T-helper 17 cell (primary cell): ENCODE measurements at places on chromosomes 3 and 15.

GRCh38 chr15:75531041-75531450 lies 48.1 kb downstream of the PTPN9 start:
- no peak for DNase-seq

GRCh38 chr3:10655105-10655504 lies 149.7 kb upstream of the ATP2B2 start:
- DNase-seq: no peak

DNA sequence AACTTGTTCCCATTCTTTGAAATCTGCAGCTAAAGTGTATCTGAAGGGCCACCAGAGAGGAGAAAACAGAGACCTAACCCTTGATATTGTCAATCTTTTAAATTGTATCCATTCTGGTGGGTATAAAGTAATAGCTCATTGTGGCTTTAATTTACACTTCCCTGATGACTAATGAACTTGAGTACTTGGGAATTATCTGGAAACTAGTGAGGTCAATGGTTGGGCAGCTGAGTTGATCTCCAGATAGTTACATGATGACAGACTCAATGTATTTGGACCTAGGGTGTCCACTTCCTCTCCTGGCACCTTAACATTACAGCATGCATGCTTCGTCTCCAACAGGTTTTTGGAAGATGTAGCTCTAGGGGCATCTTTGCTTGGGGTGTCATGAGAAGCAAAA lies 195.2 kb downstream of the PDCD6IP start:
- DNase-seq: no peak

GRCh38 chr15:28096411-28096669 lies 2.8 kb downstream of the OCA2 start:
- no peak for DNase-seq

GRCh38 chr3:104519468-104520227 lies 847.1 kb upstream of the ALCAM start:
- DNase-seq: no peak

DNA sequence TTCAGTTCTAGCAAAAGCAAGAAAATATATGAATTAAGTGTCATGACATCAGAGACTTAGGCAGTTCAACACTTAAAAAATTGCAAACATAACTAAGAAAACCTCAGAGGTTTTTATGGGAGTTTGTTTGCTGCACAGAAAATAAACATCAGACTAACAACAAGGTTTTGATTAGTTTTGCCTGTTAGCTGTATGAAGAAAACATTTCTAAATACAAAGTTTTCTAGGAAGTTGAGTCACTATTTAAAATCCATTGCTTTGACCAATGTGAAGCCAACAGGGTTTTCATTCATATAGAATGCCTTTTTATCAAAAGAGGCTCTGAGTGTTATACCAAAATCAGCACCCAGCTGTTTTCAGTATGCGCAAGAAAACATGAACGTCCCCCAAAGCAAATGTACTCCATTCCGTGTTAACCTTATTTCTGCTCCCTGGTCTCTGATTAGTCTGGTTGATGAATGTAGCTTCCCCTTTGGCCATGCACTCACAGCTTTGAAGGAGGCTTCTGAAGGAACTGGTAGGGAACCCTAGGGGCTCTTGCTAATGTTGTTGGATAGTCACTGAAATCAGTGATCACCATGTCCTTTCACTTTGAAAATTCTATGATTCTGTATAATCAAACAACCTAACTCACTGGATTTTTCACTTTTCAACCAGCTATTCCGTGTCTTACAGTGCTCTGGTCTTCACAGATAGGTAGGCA lies 89.6 kb upstream of the TSEN2 start:
- DNase-seq: no peak

- no peak for DNase-seq
Observed at GRCh38 chr3:108486338-108486737, 24.1 kb downstream of the MYH15 start.

GRCh38 chr3:119418641-119419040 lies 44.8 kb downstream of the TMEM39A start:
- no peak for DNase-seq

DNA sequence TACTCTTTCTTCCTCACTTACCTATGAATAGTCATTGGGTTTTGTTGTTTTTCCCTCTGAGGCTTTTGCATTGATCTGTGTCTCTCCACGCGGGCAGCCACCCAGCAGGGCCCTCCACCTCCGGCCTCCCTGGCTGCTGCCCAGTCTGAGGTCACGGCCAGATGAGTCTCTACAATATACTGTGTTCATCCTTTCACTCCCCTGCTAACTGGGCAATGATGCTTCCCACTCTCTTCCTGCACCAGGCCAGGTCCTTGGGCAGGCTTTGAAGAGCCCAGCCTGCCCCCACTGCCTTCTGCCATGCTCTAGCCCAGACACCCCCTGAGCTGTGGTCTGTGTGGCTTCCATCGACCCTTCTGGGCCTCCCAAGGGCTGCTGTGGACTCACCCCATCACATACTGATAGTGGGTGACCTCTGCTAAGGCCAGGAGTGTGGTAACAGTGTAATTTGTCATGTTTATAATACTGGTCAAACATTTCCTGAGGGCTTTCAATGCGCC lies 18.0 kb downstream of the PDIA5 start:
- no peak for DNase-seq

DNA sequence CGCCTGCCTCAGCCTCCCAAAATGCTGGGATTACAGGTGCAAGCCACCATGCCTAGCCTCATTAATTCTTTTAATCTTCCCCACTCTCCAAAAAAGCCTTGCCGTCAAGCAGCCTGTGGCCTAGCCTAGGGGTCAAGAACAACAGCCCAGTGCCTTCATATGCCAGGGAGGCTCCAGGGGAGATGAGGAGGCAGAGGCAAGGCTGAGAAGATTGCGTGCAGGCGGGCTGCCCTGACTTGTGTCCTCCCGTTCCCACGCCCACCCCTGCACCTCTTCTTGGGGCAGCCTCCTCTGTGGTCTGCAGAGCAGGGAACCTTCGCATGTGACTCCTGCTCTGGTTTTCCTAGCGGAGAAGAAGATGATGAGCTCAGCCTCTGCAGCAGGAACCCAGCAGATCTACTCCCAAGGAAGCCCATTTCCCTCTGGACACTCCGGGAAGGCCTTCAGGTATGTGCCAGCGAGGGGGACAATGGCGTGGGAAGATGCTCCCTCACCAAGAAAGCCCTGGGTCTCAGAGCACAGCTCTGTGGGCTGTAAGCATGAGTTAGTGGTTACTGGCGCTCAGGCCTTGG lies 118.5 kb upstream of the ABHD17C start:
- no peak for DNase-seq

DNA sequence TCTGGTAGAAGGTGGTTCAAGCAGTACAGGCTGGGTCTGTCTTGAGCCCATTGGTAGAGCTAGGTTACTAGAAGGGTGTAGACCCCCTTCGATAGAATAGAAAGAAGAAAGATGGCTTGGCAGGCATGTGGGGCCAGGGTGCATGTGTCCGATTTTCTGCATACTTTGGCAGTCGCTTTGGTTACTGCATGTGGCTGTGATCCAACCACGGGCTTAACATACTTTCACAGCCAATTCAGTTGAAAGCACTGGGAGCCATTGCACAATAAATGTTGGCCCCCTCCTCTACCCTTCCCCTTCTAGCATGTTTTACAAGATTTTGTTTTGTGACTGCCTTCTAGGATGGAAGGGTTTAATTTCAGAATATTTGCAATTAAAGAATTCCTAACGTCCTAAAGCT lies 7.2 kb downstream of the ARID3B start:
- no peak for DNase-seq

GRCh38 chr3:757711-758110 lies 335.1 kb upstream of the CNTN6 start:
- DNase-seq: no peak

GRCh38 chr3:184715943-184716621 lies 4.2 kb upstream of the MAGEF1 start:
- no peak for DNase-seq

- DNase-seq: no peak
Observed at GRCh38 chr3:17507480-17507879, 235.0 kb downstream of the TBC1D5 start.

- no peak for DNase-seq
Observed at GRCh38 chr3:122621112-122621511, 43.7 kb downstream of the PARP15 start.

DNA sequence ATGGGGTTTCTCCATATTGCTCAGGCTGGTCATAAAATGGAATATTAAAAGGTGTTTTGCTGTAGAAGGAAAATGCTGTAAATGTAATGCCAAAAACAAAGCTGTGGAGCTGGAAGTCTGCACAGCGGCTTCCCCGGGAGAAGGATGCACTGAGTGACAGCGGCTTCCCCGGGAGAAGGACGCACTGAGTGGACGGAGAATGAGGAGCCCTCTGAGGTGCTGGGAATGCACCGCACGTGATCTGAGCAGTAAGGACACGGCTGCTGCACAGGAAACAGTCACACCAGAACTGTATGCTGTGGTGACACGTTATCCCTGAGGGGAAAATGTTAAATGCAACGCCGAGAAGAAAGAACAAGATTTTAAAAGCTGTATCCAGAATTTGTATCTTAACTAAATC lies 24.6 kb downstream of the TNK2 start:
- no peak for DNase-seq

DNA sequence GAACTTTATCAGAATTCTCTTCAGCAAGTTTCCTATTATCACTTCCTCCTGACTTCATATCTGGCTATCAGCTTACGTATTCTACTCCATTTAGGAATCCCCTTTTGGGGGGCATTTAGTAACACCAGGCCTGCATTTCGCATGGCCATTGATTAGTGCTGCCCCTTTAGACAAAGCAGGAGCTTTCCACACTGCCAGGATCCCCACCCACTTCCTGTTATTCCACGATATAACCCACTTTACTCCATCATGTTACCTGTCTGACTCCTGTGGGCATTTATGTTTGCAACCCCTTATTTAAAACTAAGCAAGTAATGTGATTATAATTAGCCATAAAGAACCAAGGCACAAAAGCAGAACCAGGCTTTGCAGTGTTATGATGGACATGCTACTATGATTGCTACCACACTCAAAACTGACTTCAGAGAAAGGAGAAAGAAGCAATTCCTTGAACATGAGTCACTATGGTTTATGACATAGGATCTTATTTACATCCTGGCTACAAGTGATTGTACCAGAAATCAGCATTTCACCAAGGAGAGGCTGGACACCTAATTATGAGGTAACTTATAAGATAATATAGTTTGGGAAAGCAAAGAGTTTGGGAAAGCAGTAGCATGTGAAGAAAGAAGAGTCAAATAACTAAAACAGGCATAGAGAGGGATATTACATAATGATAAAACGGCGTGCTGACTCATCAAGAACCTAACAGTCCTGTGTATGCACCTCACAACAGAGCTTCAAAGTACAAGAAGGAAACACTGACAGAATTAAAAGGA lies 96.3 kb downstream of the IGSF11 start:
- no peak for DNase-seq

DNA sequence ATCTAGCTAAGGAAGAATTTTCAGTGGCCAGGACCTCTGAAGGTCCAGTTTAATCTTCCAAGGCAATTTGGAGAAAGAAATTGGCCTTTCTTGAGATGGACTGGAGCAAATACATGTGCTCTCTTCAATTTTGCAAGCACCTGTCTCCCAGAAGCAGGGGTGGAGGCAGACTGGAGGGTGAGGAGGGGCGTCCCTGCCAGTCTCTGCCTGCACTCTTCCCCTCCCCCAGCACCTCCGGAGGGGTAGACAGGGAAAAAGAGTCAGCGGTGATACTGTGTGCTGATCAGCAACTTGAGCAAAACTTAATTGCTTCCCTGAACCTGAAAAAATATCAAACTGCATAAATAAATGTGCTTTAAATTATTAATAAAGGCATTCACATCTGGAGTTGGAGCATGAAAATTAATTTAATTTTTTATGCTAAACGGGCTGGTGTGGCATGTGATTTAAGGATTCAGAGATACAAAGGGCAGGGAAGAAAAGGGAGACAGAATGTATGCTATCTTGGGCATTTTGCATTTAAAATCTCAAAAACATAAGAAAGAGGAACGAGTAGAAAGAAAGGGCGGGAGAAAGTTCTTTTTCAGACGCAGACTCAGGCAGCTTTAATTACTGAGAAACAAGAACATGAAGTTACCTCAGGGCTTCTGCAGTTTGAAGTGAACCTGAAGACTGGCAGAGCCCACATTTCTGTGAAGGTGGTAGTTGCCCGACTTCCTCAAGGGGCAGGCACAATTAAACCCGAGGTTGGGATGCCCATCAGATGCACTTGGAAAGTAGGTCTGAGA lies 319.7 kb downstream of the UACA start:
- DNase-seq: no peak

GRCh38 chr3:10968401-10968800 lies 24.1 kb upstream of the SLC6A1 start:
- no peak for DNase-seq

GRCh38 chr3:71450162-71450561 lies 133.4 kb downstream of the FOXP1 start:
- DNase-seq: no peak

- no peak for DNase-seq
Observed at GRCh38 chr3:50502584-50503423, 630 bp downstream of the CACNA2D2 start.

DNA sequence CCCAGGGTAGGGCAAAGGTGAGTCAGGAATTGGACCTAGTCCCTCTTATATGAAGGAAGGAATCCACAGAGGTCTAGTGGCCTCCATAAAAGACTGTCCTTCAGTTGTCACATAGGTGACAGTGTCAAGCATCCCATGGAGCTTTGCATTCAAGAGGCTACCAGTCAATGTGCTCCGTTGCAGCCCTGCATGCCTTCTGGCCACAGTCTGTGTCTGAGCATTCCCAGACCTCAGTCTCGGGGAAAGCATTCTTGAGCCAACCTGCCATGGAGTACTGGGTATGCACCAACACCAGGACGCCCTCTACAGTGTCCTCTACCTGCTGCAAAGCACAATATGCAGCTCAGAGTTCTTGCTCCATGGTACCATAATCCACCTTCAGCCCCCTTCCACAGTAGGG lies 46.7 kb upstream of the VGLL3 start:
- no peak for DNase-seq

GRCh38 chr3:105444725-105445124 lies 78.0 kb downstream of the ALCAM start:
- DNase-seq: no peak

DNA sequence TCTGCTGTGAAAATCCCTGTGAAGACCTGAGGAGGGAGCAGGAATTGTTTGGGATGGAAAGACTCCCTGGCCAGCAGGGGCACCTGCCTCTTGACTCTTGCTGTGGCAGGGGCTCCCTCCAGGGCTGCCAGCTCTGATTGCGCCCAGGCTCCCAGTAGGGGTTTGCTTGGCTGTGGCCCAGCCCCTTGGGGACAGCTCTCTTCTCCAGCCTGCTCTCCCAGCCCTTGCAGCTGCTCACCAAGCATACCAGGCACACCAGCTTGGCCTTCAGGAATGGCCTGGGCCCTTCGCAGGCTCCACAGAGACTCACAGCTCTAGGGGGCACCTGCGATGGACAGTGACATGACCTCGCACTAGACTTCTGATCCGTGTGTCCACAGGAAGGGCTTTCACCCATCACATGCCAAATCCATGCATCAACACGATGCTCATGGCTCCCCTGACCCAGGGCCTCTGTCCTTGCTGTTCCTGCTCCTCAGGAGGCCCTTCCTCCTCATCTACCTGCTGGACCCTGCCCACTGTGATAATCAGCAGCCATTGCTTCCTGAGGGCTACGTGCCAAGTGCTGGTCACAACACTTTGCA lies 61.8 kb downstream of the SCN5A start:
- no peak for DNase-seq

- DNase-seq: no peak
Observed at GRCh38 chr3:123406598-123406997, 42.3 kb downstream of the ADCY5 start.

- no peak for DNase-seq
Observed at GRCh38 chr3:41167722-41168497, 31.4 kb upstream of the CTNNB1 start.
